ENCODE measurements at places on chromosomes 7 and 10. TPM values are rescaled to one million over a fixed set of nuclear protein-coding genes. Genes with fewer than 3 reads are reported as not detected.

The PPP2R2D gene
- total RNA-seq = 24.9 TPM

The IFIT2 gene
- total RNA-seq = 2.7 TPM

The TLL2 gene
- not detected for total RNA-seq

The SGCE gene
- total RNA-seq = 53.0 TPM

All from placental pericyte (primary cell).